Fibroblast of upper back skin (primary cell): ENCODE measurements at places on chromosomes 5 and 9.

GRCh38 chr5:149288436-149288835 is 16.8 kb downstream of the AFAP1L1 start:
- DNase-seq = no peak

- DNase-seq = no peak
These were observed 4.4 kb upstream of the IRX1 start for GRCh38 chr5:3590967-3591900.

GRCh38 chr9:115422932-115423440 is 305.0 kb upstream of the TNC start:
- DNase-seq = no peak

- no peak for DNase-seq
These were observed 63.3 kb downstream of the TMEM38B start for GRCh38 chr9:105757496-105758251.

GRCh38 chr9:34929506-34930102 is 28.5 kb upstream of the PHF24 start:
- peak; percentile 1 for DNase-seq

- DNase-seq = no peak
These were observed 30.6 kb upstream of the TTC1 start for GRCh38 chr5:159978358-159978757.

- DNase-seq = no peak
These were observed 5.5 kb downstream of the TTC16 start for GRCh38 chr9:127721391-127721821.

DNA sequence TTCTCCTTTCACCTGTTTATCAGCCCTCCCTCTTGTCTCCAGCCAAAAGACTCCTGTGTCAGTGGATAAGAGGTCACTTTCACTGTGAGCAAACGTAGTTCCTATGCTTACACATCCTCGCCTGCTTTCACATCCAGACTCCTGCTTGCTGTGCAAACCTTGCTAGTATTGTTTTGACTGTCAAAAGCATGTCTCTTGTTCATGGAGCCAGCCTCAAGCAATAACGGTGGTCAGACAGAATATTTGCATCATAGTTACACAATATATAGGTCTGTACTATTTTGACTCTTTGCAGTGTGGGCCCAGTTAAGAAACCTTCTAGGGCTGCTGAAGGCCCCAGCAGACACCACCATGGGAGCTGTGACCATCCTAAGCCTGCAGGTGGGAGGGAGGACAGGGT is 420.0 kb downstream of the SEMA5A start:
- DNase-seq = no peak

GRCh38 chr9:137506702-137507171 is 43.5 kb downstream of the PNPLA7 start:
- peak; percentile 86 for DNase-seq

DNA sequence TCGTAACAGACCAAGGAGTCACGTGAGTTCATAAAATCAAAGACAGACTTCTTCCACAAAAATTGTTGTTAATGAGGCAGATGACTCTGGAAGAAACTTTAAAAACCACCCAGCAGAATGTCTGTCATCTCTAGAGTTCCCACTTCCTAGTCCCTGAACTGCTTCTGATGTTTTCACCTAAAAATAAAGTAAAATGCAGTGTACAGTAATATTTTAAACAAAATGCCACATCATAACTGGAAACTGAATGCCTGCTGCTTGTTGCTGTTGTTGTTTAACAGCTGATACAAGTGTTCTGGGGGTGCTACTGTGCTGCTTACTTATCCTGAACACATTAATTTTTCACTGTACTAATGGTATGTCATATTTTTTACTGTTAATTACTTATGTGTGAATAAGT is 577.2 kb downstream of the MTRR start:
- no peak for DNase-seq

DNA sequence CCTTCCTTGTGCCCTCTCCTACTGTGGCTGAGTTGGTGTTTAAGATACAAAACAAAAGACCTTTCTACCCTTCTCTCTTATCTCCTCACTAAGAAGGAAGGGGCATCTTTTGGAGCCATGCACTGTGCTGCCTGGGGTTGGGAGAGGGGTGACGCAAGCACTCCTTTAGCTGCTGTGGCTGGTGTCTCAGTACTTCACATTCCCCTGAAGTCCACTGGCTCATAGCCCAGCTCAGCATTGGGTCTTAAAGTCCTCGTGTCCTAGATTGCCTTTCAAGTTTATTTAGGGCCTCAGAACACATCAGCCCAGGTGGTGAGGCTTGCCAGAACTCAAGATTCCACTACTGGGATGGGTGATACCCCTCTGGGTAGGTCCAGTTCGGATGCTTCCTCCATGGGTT is 325.9 kb upstream of the CYLC2 start:
- no peak for DNase-seq
